ENCODE measurements at places on chromosomes 11 and 22.

DNA sequence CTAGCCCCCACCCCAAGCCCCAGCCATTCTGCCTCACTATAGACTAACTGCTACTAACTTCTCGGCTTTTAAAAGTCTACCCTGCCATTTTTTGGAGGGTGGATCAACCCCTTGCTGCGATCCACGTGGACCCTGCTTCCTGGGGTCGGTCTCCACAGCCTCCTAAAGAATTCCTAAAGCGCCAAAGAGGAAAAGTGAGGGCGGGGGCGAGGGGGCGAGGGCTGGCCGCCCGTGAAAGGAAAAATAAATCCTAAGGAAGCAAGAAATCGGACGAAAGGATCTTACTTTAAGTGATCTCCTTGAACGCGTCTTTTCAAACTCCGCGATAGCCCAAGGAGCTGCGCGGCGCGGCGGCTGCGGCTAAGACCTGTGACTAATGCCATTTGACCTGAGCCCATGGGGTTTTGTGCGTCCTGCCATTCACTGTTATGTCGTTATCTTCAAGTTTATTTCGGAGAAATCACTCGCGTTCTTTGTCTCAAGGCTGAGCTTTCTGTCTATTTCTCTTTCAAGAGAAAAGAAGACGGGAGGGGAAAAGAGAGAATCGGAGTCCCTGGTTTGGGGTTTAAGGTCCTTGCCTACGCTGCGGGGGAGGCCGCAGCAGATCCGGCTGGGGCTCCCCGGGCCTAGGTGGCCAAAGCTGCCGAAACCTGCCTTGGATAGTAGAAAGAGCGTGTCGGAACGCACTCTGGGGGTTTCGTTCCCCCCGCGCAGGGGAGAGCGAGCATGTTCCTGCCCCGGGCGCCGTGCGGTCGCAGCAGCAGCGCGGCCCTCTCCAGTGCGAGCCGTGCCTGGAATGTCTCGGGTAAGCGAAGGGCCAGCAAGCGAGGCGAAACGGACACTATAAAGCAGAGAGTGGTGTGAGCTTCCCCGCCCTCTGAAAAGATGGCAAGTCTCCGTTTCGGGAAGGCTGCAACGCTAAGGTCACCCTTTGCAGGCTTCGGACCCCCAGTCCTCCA is 2.8 kb upstream of the DBX1 start:
- DNase-seq = no peak

DNA sequence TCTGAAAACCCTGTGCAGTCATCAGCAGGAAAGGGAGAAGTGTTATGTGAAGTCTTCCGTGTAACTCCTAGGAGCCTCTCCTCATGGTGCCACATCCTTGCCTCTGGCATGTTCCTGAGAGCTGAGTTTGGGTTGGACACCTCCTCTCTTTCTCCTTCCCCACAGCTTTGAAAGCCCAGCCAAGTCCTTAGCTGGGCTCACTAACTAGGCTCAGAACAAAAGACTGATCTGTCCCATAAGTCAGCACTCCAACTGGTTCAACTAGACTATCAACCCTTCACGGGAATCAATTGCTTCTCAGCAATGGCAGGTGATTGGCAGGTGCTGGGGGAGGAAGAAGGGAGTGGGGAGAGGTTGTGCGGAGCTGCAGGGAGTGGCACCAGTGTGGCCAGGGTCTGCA is 509.9 kb upstream of the B3GAT1 start:
- DNase-seq = no peak

GRCh38 chr11:86606836-86607481 is 65.5 kb downstream of the ME3 start:
- no peak for DNase-seq

DNA sequence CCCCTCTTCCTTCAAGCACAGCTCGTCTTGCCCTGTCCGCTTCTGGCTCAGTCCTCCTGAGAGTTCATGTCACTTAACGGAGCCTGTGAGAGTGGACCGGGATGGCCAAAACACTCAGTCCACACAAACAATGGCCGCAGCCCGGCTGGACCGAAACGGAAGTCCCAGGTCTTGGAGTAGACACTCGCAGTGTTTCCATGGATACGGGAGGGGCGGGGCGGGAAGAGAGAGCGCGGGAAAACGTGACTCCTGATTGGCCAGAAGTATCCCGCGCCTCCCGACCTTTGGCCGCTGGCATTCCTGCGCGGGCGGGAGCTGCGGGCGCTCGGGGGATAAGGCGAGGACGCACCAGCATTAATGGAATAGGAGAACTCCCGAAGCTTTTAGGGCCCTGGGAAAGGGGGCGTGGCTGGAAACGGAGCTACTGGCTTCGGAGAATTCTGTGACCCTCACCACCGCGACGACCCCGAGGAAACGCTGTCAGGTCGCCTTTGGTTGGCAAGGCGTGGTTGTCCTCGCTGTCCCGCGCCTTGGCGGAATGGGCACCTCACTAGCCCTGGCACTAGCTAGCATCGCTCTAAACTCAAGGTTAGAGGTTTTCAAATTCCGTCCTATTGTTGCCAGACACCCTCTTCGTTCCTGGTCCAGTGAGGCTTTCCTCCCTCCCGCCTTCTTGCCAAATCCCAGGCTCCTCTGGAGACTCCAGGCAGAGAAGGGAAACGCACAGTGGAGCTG is at the start of the genes NLRP14 and ZNF214:
Gene NLRP14, plus strand, starts transcription at position 297 of the 735 bp plus-strand sequence. CDS start 18,108 bp downstream, outside the sequence.
Gene ZNF214, minus strand, starts transcription at position 164 of the 735 bp plus-strand sequence. CDS start 17,511 bp downstream, outside the sequence.
- no peak for DNase-seq

DNA sequence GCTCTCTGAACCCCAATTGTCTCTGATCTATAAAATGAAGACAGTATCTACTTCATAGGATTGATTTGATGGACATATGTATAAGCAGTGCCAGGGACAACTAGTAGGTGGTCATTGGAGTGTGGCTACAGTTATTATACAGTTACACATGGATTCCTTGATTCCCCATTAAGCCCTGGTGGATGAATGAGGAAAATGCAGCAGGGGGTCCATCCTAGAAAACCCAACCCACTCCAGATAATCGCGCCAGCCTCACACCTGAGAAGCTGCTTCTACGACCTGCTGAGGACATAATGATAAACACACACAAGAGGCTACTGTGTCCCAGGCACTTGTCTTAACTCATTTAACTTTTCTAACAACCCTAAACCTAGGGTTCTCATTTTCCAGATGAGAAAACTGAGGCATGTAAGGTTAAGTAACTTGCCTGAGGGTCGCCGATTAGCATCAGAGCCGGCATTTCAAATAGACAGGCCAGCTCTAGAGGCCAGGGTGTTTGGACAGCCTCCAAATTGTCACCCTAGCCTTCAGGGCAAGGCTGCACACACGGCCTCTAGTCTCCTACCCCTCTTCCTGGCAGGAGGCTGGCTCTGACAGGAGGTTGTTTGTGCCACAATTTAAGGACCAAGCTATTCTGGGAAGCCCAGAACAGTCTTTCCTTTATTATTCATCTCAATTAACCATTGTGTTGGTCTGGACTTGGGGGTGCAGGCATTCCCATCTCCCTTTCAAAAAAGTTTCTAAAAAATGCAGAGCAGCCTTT is 3.8 kb upstream of the C11orf91 start:
- DNase-seq = no peak

DNA sequence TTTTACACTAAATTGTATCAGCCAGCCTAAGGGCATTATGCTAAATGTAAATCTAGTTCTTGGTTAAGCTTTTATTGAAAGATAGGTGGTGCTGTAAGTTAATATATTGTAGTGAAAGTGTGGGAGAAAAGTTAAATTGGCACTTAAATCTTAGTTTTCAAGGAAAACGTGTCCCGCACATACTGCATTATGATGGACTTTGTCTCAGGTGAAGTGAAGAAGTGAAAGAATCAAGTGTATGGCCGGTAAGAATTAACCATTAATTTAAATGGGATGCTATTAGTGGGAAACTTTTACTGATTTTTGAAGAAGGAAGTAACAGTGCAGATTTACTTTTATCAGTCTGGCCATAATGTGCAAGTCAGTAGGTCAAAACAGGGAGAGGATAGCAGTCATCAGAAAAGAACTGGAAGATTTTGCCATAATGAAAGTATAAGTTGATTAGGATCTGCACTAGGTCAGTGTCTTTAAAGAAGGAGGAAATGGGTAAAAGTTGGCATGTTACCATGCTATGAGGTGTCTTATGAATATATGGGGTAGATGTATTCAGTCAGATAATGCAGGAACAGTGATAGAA is 81.6 kb downstream of the PDHX start:
- no peak for DNase-seq

DNA sequence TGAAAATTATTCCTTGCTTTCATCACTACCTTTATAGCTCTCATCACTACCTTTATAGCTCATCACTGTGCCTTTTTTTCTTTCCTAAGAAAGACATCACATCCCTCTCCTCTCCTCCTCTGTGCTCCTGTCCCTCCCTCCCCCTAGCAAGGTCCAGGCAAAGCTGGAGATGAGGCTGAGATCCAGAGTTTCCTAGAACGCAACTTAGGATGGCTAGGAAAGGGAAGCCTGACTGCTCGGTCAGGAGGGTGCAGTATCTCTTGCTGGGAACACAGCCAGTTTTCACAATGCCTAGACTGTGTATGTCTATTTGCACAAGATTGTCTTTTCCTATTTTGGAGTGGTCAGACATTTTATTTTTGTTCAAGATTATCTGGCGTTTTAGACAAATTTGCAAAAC is 24.7 kb downstream of the TUB start:
- no peak for DNase-seq

DNA sequence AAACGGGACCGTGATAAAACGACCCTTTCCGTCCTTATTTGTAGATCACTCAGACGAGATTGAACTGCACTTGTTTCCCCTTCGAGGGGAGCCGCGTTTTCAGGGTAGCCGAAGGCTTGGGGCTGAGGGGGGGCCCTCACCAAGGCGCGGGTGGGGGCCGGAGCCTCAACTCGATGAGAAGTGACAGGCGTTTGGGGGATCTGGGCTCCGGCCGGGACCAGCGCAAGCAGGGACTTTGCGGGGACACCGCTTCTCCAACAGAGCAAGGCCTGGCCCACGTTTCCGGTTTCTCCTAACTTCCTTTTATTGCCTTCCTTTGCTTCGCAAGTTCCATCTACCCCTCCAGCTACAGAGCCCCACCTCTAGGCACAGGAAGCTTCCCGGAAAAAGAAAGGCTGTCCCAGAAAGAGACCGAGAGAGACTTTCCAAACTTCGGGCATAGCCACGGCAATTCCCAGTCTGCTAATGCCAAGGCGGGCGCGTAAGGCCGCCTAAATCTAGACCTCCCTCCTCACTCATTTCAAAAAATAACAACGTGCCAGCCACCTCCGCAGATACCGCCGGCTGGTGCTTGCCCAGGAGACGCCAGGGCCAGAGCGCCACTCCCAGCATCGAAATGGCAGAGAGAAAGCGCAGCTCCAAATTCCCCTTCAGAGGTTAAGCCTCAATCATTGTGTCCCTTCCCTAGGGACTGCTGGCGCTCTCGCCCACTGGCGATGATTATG is 6.6 kb downstream of the PAX6 start:
- no peak for DNase-seq

DNA sequence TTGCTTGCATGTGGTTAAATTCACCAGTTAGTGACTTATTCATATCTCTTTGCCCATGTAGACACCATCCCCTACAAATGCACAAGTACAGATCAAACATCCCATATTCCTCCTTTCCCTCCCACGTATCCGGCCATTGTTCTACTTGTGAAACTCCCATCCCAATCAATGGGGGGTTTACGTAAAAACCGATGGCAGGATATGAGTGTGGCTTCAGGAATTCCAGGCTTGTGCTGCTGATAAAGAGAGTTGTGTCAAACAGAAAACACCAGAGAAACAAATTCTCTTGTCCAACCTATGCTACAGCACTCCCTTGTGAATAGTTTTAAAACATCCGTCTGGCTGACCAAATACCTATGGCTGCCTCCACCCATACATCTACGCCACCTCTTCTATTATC is 15.5 kb downstream of the FLI1 start:
- DNase-seq = no peak

DNA sequence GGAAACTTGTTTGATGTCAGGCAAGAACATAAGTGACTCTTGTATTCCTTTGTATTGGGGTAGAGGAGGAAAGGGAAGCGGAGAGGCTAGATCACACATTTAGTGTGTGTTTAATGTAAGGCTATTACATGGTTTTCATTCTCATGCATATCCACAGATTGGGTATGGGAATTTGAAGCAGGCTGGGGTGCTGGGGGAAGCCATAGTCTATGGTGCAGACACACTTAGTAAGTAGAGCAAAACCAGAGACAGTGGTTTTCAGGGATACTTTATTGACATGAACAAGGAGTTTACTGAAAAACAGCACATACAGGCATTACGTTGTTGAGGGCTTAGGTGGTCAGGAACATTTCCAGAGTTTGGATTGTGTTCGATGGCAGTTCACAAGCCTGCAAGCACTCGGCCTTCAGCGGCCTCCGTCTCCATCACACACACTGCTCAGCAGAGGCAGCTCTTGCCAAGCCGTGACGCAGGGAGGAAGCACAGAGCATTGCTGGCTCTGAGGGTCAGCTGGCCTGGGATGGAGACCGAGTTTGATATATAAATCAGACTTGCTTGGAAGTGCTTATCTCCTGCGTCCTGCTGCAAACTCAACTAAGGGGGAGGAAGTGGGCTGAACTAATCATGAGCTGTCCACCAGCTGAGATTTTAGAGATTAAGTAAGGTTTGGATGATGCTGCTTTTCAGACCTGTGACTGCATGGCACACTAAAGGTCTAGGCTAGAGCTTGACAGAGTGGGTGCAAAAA is 25.3 kb downstream of the SCN3B start:
- no peak for DNase-seq

- no peak for DNase-seq
Observed at GRCh38 chr22:29727131-29727523, 7.3 kb downstream of the CABP7 start.

GRCh38 chr11:94623120-94623735 is 56.1 kb downstream of the PIWIL4 start:
- no peak for DNase-seq

DNA sequence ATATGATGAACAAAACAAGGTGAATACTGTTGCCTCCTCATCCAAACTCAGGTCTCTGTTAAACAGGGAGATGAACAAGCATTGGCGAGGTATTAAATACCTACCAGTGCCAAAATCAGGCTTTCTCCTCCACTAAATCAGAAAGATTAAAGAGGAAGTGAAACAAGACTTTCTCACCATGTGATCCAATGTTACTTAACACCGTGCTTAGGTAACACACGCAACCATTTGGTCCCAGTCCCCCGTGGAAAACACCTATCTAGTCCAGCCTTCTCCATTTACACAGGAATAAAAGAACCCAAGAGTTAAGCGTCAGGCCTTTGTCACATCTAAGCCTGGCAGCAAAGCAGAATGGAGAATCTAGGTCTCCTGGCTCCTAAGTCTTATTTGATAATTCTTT is 34.5 kb downstream of the TENM4 start:
- no peak for DNase-seq

- no peak for DNase-seq
Observed at GRCh38 chr22:43983808-43984207, 28.6 kb downstream of the SAMM50 start.

DNA sequence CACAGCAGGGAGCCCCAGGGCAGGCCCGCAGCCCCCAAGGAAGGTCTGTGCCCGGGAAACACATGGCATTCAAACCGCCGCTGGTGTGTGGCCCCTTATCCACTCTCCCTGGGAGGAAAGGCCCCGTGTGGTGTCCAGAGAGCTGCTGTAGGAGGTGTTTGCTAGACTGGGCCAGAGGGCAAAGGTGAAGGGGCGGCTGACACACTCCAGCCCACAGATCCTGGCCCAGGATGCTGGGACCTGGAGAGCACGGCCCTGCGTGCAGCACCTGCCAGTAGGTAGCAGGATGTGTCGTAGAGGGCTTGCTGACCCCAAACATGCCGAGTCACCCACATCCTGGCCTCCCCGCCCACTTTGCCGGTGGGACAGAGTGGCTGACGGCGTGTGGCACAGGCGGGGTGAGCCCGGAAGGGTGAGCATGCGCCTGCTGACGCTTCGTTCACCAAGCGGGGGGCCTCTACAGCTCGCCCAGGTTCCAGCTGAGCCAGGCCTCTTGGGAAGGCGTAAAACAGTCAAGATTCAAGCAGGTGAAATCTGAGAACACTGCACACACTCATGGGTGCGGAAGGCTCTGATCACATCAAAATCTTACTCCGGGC is 11.0 kb downstream of the OSBPL5 start:
- DNase-seq = no peak
